Upper lobe of left lung (tissue), 6 donors: ENCODE measurements at places on chromosomes 12 and 14.

DNA sequence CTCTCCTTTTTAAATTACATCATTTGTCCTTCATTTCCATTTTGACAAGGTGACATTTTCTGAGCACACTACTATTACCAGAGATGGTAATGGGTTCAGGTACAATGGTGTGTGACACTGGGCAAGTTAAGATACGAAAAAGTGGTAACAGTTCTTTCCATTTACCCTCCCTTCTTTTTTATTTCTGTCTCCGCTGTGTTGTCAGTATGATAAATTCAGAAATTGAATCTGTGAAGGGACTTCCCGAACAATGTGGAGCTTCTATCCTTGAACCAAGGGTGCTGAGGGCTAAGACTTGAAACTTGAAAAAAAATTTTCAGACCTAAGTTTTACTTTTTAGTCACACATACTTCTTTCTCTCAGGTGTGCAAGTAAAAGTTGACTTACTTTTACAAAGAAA lies 103.7 kb downstream of the ERC1 start:
- H3K4me3 ChIP-seq = no peak overlapping the region
- no peaks in the 10 kb centered on the region for H3K36me3 ChIP-seq
- no peak overlapping the region for H3K27ac ChIP-seq

- peak within 1 kb of the TSS; percentile 26 for H3K4me3 ChIP-seq
- H3K4me1 ChIP-seq = peaks cover 5% of the 10 kb centered on the region
- DNase-seq = no peak
- H3K27ac ChIP-seq = no peak within 1 kb of the TSS
- peaks cover 8% of the 10 kb centered on the region for H3K27me3 ChIP-seq
These were observed at the start of gene ASCL4 for GRCh38 chr12:107774349-107775029. ASCL4 (plus strand) TSS chr12:107774704; CDS start chr12:107775219, 515 bp downstream.

GRCh38 chr14:62777510-62777909 lies 267.7 kb downstream of the KCNH5 start:
- H3K27ac ChIP-seq = no peak overlapping the region
- no peaks in the 10 kb centered on the region for H3K36me3 ChIP-seq
- no peaks in the 10 kb centered on the region for H3K27me3 ChIP-seq

- no peak for DNase-seq
- no peaks in the 10 kb centered on the region for H3K4me1 ChIP-seq
- H3K4me3 ChIP-seq = no peak overlapping the region
- H3K36me3 ChIP-seq = no peaks in the 10 kb centered on the region
These were observed 279.9 kb downstream of the RPS29 start for GRCh38 chr14:49306152-49306751.

GRCh38 chr14:24883576-24883975 lies 166.4 kb downstream of the STXBP6 start:
- no peaks in the 10 kb centered on the region for H3K27me3 ChIP-seq
- no peak overlapping the region for H3K4me3 ChIP-seq
- H3K36me3 ChIP-seq = no peaks in the 10 kb centered on the region
- peaks cover 9% of the 10 kb centered on the region for H3K4me1 ChIP-seq
